ENCODE measurements at places on chromosomes 2 and 18. TPM values are rescaled to one million over a fixed set of nuclear protein-coding genes. Genes with fewer than 3 reads are reported as not detected.

The ALPG gene
- total RNA-seq = not detected

The DOCK10 gene
- total RNA-seq = 8.7 TPM

The C2orf66 gene
- total RNA-seq = 0.14 TPM

The GALNT5 gene
- total RNA-seq = 10.2 TPM

The PRKD3 gene
- 28.8 TPM for total RNA-seq

The PTH2R gene
- total RNA-seq = not detected

The OTOF gene
- total RNA-seq = not detected

The ABCB11 gene
- not detected for total RNA-seq

DNA sequence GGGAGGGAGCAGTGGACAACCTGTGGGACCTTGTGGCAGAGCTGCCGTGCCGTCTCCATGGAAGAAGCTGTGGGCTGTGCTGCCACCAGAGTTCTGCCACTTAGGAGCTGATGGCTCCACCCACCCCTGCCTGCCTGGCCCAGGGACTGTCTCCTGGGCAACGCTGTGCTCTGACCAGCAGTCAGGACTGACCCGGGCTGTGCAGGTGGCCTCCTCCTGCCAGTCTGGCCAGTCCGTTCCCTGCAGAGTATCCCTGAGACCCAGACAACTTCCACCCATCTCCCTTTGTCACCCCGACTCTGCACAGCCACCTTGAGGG lies 12.8 kb downstream of the ASIC4 start:
- DNase-seq = no peak

DNA sequence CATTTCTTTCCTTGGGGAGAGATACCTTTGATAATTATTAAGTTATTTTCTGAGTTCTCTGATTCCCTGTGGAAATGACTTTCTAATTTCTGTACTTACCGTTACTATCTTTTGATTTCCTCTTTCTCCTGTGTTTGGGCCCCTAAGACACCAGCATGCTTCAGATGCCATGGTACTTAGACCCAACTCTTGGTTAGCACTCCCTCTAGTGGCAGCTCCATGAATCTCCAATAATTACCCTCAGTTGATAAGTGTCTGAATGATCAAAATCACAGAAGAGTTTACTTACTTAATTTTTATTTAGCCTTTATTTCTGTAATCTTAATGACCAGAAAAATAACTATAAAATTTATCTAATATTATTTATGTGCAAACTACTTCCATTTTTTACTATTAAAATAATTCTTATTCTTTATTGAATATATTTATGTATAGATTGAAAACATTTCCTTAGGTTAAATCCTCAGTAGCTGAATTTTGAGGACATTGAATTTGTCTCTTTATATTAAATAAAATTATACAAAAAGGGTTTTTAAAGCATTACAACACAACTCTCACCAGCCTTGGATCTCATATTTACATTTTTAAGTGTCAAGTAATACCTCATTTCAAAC lies 300.4 kb downstream of the KCNS3 start:
- DNase-seq = no peak

GRCh38 chr2:198297350-198297749 lies 493.0 kb downstream of the PLCL1 start:
- DNase-seq = no peak

DNA sequence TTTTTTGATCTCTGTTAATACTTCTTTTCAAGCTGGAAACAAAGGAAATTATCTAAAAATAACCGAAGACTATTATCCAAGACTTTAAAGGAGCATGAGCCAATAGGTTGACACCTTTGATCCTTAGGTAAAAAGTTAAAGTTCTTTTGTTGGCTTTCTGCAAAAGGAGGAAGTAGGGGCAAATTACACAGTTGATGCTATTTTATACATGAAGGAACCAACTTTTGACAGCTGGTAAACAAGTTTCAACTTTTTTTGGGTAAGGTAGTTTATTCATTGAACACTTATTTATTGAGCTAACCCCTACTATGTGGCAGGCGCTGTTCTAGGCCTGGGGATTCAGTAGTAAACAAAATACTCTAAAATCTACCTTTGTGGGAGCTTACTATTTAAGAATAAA lies 66.6 kb upstream of the ZEB2 start:
- DNase-seq = no peak

GRCh38 chr2:73451263-73451972 lies 65.8 kb downstream of the ALMS1 start:
- no peak for DNase-seq

- no peak for DNase-seq
These were observed 207.3 kb upstream of the GYPC start for GRCh38 chr2:126448611-126449010.

DNA sequence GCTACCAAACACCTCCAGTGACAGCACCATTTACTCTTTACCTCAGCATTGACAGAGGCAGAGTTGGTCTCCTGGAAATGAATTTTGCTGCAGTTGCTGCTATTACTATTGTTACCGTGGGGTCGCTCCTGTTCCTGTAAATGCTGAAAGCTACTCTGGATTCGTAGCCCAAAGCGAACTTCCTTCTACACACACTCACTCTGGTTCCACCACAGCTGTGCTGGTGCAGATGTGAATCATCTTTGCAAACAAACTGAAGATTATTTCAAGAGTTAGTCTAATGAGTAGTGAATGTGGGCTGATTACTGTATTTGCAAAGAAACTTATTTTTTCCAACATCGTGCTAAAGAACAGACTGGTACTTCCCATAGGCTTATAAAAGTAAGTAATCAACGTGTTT lies 304.0 kb downstream of the LPIN1 start:
- peak; percentile 25 for DNase-seq

- no peak for DNase-seq
These were observed 65.9 kb upstream of the NFATC1 start for GRCh38 chr18:79329786-79330185.

DNA sequence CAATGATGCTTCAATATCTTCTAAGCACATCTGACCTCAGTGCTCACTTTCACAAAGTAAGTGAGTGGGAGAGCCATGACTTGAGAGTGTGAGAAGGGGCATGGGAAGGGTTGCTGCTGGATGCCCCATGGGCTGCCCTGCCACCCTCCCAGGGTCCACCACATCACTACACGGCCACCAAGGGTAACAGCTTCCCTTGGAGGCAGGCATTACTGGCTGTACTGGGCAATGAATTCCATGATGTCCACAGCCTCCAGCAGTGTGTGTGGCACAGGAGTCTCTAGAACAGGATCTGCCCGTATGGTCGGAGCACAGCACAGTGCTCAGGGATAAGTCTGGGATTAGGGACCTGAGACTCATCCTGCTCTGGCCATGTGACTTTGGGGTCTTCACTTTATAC lies 481.0 kb upstream of the MYT1L start:
- DNase-seq = no peak

GRCh38 chr2:74577448-74577847 lies 22.9 kb downstream of the DOK1 start:
- no peak for DNase-seq

GRCh38 chr2:216589791-216590190 lies 43.4 kb upstream of the IGFBP2 start:
- DNase-seq = no peak

GRCh38 chr2:43223521-43224001 lies 2.8 kb downstream of the ZFP36L2 start:
- DNase-seq = no peak

All from foreskin keratinocyte (primary cell).